CD4-positive, CD25-positive, alpha-beta regulatory T cell (primary cell): ENCODE measurements at places on chromosomes 4 and X. TPM values are rescaled to one million over a fixed set of nuclear protein-coding genes. Genes with fewer than 3 reads are reported as not detected.

Gene NDNF
- polyA plus RNA-seq = 0.11 TPM

Gene FAT4
- polyA plus RNA-seq = not detected

Gene VCX3A
- not detected for polyA plus RNA-seq

Gene AFM
- not detected for polyA plus RNA-seq

Gene RADX
- 0.81 TPM for polyA plus RNA-seq

Gene HERC5
- polyA plus RNA-seq = 27.1 TPM

Gene TKTL2
- polyA plus RNA-seq = not detected

Gene MAGED4B
- 7.0 TPM for polyA plus RNA-seq

Gene IL1RAPL2
- not detected for polyA plus RNA-seq

Gene MAGEB2
- polyA plus RNA-seq = not detected

Gene SMIM14
- 21.8 TPM for polyA plus RNA-seq

Gene ESX1
- polyA plus RNA-seq = not detected

Gene SSX4B
- polyA plus RNA-seq = not detected

Gene BEND2
- polyA plus RNA-seq = not detected

Gene CABS1
- not detected for polyA plus RNA-seq

Gene CSAG3
- not detected for polyA plus RNA-seq

Gene TMEM31
- not detected for polyA plus RNA-seq

Gene SLIT2
- polyA plus RNA-seq = not detected

Gene TEX13A
- polyA plus RNA-seq = not detected

Gene DCAF4L1
- polyA plus RNA-seq = not detected

Gene EPHA5
- polyA plus RNA-seq = not detected

Gene BRS3
- polyA plus RNA-seq = not detected

Gene RAB41
- polyA plus RNA-seq = 0.37 TPM

Gene RASL11B
- polyA plus RNA-seq = 0.22 TPM

Gene NKX3-2
- not detected for polyA plus RNA-seq

Gene TMEM47
- polyA plus RNA-seq = not detected

Gene PCDH19
- polyA plus RNA-seq = not detected

Gene ANKRD50
- polyA plus RNA-seq = 0.39 TPM

Gene USP51
- polyA plus RNA-seq = 0.15 TPM

Gene GAGE1
- not detected for polyA plus RNA-seq

Gene GNRHR
- not detected for polyA plus RNA-seq

Gene CA5B
- 34.9 TPM for polyA plus RNA-seq

Gene CT55
- polyA plus RNA-seq = not detected

Gene KIT
- polyA plus RNA-seq = not detected

Gene CYSLTR1
- polyA plus RNA-seq = 3.3 TPM

Gene GLUD2
- 0.56 TPM for polyA plus RNA-seq

Gene NPY2R
- polyA plus RNA-seq = not detected

Gene ZNF41
- 6.3 TPM for polyA plus RNA-seq

Gene SH2D1A
- 69.1 TPM for polyA plus RNA-seq

Gene RAB40AL
- polyA plus RNA-seq = not detected

Gene SERTM2
- not detected for polyA plus RNA-seq

Gene PDGFC
- polyA plus RNA-seq = not detected

Gene IL15
- 2.0 TPM for polyA plus RNA-seq

Gene LONRF3
- 1.2 TPM for polyA plus RNA-seq

Gene CTAG1B
- polyA plus RNA-seq = not detected

Gene MTMR1
- polyA plus RNA-seq = 27.9 TPM

Gene JAKMIP1
- 32.6 TPM for polyA plus RNA-seq

Gene GEMIN8
- polyA plus RNA-seq = 37.9 TPM

Gene CXCL11
- polyA plus RNA-seq = not detected

Gene SPANXB1
- not detected for polyA plus RNA-seq
